ENCODE measurements at places on chromosomes 12 and 14.

- peak; percentile 56 for DNase-seq
These were observed 49.0 kb downstream of the KCTD10 start for GRCh38 chr12:109428037-109428629.

DNA sequence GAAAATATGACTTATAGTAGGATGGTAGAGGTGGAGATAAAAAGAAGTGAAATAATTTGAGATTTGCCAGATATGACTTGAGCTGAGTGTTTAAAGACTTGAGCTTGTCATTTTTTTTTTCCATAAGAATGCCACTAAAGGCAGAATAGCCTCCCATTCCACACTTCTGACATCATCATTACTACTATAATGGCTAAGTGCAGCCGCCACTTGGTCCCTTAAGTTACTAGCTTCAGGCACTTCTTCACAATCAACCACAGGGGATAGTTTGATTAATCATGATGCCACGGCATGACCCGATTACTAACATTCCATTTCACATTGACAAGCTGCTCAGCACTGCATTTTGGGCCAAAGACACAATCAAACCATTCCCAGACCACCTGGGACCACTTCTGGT, 127.9 kb downstream of the EFCAB11 start:
- DNase-seq: no peak

DNA sequence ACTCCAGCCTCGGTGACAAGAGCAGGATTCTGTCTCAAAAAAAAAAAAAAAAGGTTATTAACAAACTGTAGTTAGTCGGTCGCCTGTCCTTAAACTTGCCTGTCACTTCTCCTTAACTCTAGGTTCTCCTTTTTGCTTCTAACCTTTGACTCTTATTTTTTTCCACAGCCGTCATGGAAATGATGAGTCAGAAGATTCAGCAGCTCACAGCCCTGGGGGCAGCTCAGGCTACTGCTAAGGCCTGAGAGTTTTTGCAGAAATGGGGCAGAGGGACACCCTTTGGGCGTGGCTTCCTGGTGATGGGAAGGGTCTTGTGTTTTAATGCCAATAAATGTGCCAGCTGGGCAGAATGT, 418 bp upstream of the MYG1 start:
- DNase-seq: no peak

- no peak for DNase-seq
These were observed 40.6 kb downstream of the IGF1 start for GRCh38 chr12:102439426-102440405.

DNA sequence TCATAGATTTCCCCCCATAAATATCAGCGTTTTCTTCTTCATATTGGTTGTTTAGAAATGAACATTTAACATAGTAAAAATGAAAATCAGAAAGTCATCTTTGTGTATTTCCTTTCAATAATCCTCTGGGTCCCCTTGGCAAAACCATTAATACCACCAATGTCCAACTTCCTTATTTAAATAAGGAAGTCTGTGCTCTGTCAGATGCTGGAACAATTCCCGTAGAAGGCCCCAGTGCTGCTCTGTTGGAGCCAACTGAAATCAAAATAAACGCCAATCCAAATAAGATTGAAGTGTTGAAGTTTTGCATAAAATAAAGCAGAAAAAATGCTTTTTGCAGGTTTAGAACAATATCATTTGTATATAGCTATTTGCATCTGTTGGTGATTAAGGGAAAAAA, 93.1 kb downstream of the PPM1H start:
- DNase-seq: no peak

GRCh38 chr12:56991319-56992246, 14.8 kb downstream of the ZBTB39 start:
- DNase-seq: no peak

DNA sequence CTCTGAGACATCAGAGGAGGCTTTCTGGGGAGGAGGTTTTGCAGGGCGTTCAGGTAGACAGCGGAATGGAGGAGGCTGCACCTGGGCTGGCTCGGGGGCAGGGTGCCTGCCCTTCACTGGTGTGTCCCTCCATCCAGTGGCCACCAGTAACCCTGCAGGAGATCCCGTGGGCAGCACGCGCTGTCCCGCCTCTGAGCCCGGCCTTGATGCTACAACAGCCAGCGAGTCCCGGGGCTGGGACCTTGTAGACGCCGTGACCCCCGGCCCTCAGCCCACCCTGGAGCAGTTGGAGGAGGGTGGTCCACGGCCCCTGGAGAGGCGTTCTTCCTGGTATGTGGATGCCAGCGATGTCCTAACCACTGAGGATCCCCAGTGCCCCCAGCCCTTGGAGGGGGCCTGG, 10.0 kb upstream of the ADSS1 start:
- no peak for DNase-seq

GRCh38 chr12:100959481-100959880, 164.9 kb downstream of the ANO4 start:
- DNase-seq: no peak

DNA sequence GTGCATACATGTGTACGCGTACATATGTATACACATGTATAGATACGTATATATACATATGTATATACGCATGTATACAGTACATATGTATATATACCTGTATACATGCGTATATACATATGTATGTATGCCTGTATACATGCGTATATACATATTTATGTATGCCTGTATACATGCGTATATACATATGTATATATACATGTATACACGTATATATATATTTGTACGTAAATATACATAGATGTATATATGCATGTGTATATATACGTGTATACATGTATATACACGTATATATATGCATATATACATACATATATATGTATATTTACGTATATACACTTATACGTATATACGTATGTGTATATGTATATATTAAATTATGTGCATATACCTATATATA, 93.9 kb upstream of the ABCD2 start:
- DNase-seq: no peak

DNA sequence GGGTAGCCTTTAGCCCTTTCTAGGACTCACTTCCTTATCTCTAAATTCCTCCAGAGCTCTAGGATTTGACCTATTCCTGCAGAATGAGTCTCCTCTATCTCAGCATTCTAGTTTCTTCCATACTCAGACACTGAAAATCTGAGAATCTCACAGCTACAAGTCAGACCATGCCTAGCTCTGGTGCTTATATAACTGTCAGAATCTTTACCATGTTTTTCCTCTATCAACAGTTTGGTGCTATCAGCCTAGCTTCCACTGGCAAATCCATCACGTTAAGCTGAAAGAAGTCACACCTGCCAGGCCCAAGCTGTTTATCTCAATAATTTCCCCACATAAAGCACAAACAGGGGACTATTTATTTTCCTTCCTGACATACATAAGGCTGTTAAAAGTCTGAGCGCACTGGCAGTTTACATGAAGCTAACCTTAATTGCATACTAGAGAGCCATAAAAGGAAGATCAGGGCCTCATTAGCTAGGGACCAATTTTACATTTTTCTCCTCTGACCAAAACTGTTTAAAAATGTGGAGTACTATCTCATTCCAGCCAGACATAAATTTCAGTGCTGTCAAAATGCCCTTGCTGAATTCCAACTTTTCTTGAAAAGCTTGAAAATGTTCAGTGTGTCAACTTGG, 270.5 kb downstream of the C12orf75 start:
- DNase-seq: no peak

DNA sequence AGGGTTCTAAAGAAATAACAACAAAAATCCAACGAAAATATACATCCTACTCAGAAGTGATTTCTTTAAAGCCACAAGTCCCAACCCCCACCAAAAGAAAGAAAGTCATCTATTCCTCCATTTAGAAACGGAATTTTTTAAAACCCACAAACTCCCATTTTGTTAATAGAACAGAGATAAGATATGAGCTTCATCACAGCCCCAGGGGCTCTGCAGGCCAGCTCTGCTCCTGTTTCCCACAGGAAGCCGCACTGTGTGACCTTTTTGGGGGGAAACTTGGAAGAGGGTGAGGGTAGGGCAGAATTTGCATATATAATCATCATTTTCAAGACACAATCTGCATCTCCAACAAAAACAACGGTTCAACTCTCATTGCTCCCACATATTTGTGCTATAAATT, 2.8 kb downstream of the FBXL14 start:
- DNase-seq: no peak

GRCh38 chr14:94638339-94638738, 26.1 kb downstream of the SERPINA3 start:
- DNase-seq: peak; percentile 7

- no peak for DNase-seq
These were observed 22.6 kb upstream of the KIF26A start for GRCh38 chr14:104115691-104116287.

DNA sequence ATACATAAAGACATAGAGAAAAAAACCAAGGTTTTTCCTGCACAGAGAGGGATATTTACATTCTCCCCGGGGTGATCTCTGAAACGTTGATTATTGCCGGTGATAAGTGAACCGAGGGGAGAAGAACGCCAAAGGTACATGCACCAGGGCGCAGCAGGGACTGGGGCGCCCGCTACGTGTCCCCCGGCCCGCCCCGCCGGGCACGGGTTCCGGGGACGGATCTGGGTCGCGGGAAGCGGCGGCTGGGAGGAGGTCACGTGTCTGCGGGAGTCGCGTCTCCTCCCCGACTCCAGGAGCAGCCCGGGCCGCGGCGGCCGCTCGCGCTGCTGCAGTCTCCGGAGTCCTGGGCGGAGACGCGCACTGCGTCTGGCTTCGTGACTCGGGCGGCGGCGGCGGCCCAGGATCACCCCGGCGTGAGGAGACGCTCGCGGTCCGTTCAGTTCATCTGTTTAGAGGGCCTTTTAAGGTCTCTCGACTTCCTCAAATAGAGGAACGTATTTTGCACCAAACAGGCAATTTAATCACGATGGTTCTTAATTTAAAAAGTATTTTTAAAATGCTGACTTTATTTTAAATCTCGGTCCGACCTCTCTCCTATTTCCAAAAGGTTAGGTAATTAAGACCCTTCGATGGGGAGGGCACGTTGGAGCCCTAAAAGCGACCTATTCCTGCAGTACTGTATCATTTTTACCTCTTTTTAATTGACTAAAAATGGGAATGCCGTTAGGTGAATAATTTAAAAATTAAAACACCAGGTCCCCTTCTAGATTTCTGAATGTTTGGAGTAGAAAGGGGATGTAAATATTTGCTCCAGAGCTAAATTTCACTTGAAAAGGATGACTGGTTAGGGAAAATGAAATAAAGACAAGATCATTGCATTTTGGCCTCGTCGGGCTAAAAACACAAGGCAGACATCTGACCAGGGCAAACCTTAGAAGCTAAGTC, 1.8 kb upstream of the BHLHE41 start:
- DNase-seq: no peak

GRCh38 chr14:100690672-100691071, 36.0 kb upstream of the DLK1 start:
- no peak for DNase-seq

- DNase-seq: peak; percentile 89
These were observed 5.5 kb downstream of the OR10AD1 start for GRCh38 chr12:48197549-48197970.

DNA sequence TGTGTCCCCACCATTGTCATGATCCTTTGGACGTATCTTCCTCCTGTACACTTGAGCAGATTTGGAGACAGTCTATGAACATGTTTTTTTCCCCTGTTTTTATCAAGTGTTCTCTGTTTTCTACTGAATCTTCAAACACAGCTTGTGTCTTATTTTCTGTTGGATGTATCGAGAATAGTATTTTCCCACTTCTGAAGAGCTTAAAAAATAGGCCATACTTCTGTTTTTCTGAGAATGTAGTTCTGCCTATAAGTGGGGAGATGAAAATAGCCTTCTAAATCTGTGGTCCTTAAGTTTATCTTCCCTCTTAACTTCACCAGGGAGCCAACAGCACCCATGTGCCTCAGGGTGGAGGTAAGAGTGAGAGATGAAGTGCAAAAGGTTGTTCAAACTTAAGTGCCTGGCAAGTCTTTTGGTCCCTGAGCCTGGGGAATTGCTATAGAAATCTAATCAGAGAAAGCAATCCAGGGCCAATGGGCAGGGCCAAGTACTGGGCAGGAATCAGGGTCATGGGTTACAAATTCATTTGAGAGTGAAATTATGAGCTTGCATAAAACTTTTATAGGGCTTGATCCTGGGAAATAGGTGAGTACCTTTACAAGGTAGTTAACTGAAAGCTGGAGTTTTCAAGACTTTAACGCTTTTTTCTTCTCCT, 58.9 kb downstream of the ARF6 start:
- DNase-seq: no peak

DNA sequence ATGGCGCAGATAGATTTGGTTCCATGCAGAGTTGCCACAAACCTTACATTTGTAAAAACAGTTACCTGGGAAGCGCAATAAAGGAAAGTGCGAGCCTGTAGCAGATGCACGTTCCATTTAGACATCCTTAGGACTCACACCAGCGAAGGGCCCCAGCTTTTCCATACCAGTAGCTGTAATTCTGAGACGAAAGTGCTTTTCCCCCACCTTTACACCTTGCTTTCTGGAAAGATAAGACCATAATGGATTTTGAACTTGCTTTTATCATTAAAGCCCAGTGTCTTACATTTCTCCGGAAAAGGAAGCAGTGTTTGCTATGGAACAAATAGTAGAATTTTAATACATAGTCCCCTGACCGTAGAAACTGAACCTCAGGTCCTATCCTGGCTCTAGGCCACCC, 616 bp upstream of the CCDC77 start:
- no peak for DNase-seq

DNA sequence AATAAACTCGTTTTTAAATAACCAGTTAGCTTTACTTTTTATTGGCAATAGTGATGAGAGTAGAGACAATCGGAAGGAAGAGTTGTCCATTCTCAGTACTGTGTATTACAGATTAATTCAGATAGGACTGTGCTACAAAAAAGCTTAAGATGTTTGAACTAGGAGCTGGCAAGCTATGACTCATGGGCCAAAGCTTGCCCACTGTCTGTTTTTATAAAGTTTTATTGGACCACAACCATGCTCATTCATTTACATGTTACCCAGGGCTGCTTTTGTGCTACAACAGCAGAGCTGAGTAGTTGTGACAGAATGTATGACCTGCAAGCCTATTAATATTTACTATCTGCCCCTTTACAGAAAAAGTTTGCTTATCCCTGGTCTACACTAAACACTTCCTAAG, 19.4 kb downstream of the GNS start:
- DNase-seq: no peak

DNA sequence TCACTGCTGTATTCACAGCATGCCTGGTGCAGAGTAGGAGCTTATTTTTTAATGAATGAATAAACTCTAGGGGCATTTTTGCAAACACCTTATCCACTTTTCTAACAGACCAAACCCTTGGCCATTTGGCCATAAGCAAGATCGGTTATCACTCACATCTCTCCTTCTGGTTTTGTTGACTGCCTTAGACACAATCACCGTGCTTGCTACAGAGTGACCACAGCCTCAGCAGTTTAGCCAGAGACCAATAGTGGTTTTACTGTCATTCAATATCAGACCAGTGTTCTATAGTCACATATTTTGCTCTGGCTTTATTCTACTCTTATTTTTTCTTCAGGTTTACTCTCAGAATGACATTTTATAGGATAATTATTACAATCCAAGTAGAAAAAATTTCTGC, 2.2 kb downstream of the KLRB1 start:
- no peak for DNase-seq

GRCh38 chr12:94777936-94778335, 127.6 kb upstream of the TMCC3 start:
- DNase-seq: no peak

GRCh38 chr12:58253663-58254062, 312.3 kb downstream of the ATP23 start:
- no peak for DNase-seq
